Endothelial cell of umbilical vein (primary cell): ENCODE measurements at places on chromosomes 6 and 20.

DNA sequence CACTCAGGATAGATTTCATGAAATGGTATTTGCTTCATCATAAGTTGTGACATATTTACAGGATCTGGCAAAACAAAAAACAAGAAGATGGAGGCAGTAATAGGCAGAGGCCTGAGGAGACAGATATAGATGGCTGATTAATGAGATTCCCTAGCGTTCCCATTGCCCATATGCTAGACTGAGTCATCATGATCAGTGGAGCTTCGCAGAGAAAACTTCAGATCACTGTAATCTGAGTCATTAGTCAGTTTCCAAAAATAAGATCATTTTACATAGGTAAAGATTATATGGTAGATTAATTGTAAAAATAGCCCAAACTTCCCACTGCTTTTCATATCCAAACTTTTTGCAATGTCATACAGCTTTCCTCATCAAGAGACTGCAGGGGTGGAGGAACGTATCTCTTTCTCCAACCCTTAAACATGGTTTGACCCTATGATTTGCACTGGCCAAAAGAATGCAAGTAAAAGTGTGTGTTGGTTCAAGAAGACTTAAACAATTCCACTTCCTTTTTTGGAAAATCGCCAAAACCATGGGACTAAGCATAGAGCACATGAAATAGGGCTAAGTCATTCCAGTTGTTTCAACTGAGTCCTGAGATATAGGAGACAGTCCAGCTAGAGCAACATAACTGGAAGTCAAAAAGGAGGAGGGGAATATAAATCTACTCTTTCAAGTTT lies 626.0 kb downstream of the RNF144B start:
- no peak for DNase-seq

GRCh38 chr6:105174512-105174911 lies 5.3 kb downstream of the POPDC3 start:
- DNase-seq, result no peak

- DNase-seq, result peak; percentile 31
Measured at GRCh38 chr6:21754891-21755290, 161.3 kb downstream of the SOX4 start.

GRCh38 chr20:44917399-44917798 lies 7.5 kb downstream of the PABPC1L start:
- DNase-seq, result no peak

DNA sequence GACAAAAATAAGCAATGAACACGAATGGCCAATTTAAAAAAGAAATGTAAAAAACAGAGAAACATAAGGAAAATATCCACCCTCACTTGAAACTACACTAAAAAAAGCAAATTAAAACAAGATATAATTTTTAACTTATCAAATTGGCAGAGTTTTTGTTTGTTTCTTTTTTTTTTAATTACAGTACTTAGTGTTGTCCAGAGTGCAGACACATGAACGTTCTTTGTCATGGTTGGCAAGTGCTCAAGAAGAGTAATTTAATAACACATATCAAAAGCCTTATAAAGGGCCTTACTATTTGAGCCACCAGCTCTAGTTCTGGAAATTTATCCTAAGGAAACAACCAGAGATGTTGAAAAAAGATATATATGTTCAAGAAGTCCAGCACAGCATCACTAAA lies 142.3 kb downstream of the ATXN1 start:
- no peak for DNase-seq

GRCh38 chr6:47977314-47977713 lies 133.7 kb downstream of the PTCHD4 start:
- no peak for DNase-seq

GRCh38 chr20:36225666-36226065 lies 10.6 kb upstream of the AAR2 start:
- DNase-seq, result no peak

DNA sequence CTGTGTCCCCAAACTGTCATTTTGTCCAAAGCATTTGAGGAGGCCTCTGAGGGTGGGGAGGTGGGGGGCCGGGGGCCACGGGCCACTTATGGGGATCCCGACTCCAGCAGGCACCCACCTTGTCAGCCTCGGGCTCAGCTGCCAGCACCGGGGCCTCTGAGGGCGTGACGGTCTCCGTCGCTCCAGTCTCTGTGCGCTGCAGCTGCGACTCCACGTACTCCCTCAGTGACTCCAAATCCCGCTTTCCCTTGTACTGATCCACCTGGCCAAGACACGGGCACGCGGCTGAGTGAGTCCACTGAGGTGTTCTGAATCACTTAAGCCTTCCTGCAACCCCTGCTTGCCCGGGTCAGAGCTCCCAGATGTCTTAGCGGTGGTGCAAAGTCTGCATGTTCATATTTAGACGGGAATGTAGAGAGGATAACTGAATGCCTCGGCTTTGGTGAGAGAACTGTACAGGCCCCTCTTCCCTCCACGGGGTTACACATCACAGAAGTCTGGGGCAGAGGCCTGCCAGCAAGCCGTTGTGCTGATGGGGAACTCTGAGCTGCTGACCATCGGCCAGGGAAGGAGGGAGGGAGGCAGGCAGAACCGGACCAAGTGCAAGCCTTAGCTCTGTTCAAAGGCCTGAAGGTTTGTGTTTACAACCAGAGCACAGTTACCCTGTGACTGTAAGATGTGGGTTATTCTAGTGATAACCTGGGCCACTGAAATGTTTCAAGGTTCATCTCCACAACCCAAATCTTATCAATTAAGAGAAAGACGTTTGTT lies 21.8 kb downstream of the TXNDC5 start:
- peak; percentile 46 for DNase-seq

- no peak for DNase-seq
Measured at GRCh38 chr6:12474167-12475140, 184.3 kb downstream of the EDN1 start.

DNA sequence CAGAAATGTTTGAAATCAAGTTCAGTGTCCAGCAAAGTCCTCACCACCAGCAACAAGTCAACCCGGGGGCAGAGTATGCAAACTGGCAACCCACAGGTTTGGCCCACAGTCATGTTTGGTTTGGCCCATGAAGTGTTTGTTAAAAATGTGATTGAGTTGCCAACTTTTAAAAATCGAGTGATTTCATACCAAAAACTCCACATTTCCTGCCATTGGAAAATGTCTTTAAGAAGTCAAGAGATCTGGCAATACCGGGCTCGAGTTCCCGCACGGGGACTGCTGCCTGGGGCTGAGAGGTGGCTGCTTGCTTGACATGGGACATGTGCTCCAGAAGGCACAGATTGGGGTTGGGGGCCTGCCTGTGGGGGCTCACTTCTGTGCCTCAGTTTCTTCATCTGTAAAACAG lies 36.1 kb downstream of the PREX1 start:
- DNase-seq, result peak; percentile 83

GRCh38 chr20:5143851-5144250 lies 17.0 kb downstream of the CDS2 start:
- DNase-seq, result no peak

DNA sequence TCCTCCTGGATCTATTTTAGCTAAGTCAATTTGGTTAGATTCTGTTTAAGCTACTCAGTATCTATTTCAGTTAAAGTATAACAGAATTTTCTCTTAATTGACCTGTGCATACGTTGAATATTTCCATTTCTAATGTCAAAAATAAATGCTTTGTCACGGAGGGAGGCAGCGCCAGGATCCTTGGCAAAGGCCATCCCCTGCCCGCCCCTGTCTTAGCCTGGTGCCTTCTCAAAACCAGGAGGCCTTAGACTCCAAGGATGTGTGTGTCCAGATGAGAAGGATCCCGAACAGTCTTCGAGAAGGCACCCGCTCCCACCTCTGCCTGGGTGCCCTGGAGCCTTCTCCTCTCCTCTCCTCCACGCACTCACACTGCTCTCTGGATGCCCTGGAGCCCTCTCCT lies 22.4 kb downstream of the TCFL5 start:
- DNase-seq, result no peak

DNA sequence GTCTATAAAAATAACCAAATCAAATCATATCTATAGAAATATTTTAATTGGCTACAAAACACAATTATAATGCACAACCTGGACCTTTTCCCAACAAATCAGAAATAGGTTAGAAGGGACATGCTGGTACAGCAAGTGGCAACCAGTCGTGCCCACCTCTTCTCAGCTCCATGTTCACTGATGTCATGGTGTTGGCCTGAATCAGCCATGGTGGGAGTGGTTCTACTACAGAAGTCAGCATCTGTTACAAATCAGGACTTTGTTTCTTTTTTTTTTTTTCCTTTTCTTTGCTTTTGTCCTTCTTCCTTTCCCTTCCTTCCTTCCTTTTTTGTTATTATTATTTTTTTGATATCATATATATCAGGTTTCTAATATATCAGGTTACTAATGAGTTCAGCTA lies 91.2 kb downstream of the RALGAPA2 start:
- no peak for DNase-seq

- no peak for DNase-seq
Measured at GRCh38 chr6:84042603-84043002, 9.0 kb downstream of the MRAP2 start.

DNA sequence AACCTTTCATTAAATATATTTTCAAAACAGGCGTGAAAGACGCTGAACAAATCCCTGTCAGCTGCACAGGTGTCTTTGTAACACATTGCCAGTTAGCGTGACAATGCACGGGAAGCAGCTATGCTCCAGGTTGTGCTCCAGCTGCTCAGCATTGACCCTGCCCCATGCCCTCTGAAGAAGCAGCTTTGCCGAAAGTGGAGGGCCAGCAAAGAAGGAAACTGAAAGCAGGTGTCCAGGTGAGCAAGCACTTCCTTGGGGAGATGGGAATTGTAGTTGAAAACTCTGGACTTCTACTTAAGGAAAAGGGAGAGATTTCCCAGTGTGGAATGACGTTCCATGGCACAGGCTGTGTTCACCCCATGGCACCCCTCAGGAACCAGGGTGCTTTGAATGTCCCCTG lies 125.7 kb downstream of the TTLL2 start:
- no peak for DNase-seq

- DNase-seq, result peak; percentile 67
Measured at GRCh38 chr6:139588076-139588639, 213.7 kb upstream of the CITED2 start.
